ENCODE measurements at places on chromosomes 11 and 22.

DNA sequence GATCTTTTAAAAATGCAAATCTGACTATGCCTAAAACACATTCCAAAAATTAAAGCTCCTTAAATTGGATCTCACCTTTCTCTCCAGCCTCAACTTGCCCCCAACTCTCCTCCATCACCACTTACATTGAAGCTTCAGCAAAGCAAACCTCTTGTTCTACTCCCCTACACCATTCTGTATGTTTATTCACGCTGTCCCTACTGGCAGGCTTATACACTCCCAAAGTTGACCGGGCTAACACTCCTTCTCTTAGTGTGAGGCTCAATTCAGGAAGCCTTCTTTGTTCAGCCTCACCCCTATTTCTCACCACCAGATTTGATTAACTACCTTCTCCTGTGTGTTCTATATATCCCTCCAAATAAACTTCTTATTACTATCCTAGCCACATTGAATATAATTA is 1.8 kb upstream of the GDPD4 start:
- DNase-seq = no peak

- no peak for DNase-seq
Observed at GRCh38 chr11:5384335-5384734, 723 bp downstream of the OR51M1 start.

DNA sequence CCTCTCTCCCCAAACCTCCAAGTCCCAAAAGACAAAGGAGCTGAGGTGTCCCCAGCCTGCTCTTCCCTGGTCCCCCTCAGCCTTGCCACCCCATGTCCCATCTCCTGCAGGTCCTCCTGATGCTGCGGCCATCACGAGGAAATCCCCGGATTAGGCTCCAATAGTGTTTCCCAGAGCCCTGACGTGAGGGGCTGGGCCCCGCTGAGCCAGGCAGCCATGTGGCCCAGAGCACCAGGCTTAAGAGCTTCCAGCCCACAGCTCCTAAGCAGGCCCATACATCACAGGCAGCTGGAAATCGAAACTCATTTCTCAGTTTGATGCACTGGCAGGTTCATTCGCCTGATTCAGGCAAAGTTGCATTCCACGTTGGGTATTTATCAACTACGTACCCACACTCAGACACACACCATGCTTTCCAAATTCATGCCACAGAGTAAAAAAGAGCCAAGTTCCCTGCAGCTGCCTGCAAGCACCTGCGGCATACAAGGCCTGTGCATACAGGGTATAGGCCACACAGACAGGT is 114.2 kb downstream of the CHST1 start:
- DNase-seq = no peak

DNA sequence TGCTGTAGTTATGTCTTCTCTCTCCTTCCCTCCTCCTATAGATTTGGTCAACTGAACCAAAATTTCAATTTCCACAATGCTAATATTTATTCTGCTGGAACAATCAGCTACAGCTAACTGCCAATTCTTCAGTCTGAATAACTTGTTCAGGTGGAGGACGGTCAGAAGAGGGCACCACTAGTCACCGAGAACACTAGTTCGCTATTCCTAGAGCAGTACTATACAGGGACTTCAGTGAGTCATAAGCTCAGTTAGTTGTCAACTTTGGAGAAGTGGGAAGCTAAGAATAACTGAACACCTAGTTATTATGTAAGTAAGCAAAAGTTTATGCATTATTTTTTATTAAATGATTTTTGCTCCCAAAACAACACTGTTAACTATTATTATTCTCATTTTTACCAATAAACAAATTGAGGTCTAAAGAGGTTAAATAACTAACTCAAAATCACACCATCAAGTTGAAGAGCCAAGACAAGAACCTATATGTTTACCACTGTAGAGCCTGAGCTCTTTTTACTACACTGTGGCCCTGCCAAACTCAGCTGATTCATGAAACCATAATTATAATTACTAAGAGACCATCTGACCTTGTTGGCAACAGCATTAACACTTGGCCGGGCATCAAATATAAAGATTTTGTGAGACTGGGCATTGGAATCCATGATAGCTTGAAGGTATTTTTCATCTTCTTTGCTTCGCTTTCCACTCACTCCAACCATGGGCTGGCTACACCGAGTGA is 59.0 kb downstream of the CEP57 start:
- DNase-seq = peak; percentile 38

- DNase-seq = no peak
Observed at GRCh38 chr11:77110836-77111235, 8.2 kb downstream of the OMP start.

GRCh38 chr11:113991170-113991569 is 16.3 kb downstream of the HTR3A start:
- DNase-seq = peak; percentile 56

GRCh38 chr11:120021978-120022377 is 115.9 kb downstream of the TRIM29 start:
- DNase-seq = no peak

DNA sequence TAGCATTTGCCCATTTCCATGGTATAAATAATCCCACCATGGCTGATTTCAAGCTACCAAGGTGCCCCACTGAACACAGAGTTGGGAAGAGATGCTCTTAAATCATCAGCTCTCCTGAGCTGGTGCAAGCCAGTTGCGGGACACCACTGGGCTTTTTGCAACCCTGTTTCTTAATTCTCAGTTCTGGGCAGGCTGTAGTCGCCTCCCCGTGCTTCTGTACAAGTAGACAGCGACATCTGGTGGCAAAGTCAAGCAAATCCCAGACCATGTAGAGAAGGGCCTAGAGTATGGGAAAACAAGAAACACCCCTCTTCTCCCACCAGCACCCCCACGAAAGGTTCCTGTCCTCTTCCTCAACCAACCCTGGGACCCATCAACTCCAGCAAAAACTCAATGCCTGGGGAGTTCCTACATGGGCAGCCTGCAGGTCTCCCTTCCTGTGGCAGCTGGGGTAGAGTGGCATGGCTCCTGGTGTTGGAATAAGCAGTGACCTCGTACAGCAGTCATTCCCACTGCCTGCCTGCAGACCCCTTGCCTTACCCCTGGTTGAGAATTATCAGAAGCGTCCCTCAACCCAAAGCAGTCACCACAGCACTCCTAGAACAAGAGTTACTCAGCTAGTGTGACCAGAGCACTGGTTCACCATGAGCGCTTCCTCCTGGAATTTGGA is 68.4 kb downstream of the IGLL5 start:
- peak; percentile 79 for DNase-seq

- no peak for DNase-seq
Observed at GRCh38 chr11:115077740-115078139, 399.4 kb downstream of the NXPE2 start.

DNA sequence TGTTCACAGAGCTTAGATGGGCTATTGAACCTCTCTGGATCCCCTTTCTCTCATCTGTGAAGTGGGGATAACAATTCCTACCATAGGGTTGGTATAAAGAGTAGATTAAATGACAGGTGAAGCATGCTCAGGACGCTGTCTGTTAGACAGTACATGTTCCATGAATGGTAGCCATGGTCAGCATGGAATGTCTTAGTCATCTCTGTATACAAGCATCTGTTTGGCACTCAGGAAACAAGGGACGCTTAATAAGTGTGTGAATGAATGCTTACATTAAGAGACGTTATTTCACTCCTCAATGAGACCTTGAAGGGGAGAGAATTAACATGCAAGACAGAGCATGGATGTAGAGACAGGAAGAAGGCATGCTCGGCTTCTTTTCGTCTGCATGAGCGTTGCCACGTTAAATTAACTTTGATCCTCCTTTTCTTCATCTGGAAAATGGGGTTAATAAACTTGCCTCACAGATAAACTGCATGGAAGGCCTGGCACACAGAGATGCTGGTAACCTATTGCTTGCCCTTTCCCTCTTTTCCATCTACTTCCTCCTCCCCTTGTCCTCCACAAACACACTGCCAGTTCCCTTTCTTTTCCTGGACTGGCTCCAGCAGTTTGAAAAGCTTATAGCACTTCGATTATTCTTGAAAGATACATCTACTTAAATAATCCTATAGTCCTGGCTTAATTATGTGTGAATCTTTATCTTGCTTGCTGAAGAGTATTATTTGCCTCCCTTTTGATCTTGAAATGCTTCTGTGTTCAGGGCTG is 267.2 kb upstream of the MTNR1B start:
- no peak for DNase-seq

DNA sequence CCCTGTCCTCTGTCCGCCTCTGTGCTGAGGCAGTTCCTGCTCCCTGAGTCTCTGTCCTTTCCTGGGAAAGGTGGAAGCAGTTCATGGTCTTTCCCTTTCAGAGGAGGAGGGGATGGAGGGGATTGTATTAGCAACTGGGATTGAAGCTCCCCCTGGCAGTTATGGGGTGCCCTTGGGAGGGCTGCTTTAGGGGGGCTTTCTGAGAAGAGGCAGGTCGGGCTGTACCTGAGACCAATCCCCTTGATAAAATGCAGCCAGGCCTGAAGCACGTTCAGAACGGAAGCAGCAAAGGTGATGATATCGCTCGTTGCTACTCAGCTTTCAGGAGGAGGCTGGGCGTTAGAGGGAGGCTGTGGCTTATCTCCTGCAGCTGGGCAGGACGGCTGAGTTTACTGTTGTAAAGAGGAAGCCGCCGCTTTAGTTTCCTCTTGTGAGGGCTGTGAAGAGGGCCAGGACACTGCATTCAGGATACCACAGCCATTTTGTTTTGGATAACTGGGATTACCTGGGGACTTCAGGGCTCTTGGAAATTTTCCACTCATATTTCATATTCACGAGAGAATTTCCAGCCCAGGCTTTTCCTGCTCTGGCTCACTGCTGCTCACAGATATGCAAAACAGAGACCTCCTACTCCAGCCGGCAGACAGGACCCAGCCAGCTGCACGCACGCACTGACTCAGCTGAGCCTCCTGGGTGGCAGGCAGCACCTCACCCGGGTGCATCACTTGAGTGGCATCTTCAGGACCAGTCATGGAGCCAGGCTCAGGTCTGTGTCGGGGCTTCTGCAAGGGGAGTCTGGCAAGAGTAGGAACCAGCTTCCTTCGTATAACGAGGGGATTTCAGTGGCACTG is 798 bp downstream of the AMPD3 start:
- DNase-seq = peak; percentile 30

DNA sequence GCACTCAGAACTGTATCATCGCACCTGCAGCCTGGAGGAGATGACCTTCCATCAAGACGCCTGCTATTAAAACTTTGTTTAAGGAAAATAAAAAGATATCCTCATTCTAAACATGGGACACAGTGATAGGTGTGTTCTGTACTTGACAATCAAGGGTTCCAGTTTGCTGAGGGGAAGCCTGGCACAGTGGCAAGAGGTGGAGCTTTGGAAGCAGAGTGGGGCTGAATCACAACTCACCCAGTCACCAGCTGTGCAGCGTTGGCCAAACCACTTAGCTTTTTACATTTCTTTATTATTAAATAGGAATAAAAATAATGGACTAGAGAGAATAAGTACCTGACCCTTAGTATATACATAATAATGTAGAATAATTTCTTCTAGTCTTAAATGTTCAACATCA is 220.7 kb downstream of the TENM4 start:
- no peak for DNase-seq

Data from HEK293T (cell line).